ENCODE measurements at places on chromosomes 2 and 18.

DNA sequence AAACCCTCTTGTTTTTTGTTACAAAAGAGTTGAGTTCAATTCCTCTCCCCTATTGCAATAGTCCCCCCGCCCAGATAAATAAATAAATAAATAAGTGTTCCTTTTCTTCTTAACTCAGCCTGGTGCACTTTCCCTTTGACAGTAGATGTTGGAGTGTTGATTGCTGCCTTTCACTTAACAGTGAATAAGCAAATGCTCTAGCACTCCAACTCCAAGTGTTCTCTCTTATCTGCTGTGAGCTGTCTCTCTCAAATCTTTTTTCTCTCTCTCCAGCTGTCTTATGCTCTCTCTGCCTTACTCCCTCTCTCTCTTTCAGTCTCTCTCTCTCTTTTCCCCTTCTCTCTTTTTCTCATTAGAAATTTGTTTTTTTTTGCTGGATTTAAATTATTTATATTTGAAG lies 216.7 kb downstream of the TMX3 start:
- DNase-seq: no peak

DNA sequence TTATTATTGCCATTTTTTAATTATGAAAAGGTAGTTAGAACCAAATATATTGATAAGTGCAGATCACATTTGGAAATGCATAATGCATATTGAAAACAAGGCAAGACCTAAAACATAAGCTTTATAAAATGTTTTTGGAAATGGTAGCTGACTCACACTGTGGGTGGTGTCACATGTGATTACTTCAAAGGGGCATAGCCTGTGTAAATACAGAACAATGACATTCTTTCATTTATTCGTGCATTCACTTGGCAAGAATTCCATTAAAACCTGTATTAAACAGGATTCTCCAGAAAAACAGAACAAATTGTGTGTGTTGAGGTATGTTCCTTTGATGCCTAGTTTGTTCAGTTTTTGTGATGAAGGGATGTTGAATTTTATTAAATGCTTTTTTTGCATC lies 427.3 kb upstream of the ST6GAL2 start:
- no peak for DNase-seq

DNA sequence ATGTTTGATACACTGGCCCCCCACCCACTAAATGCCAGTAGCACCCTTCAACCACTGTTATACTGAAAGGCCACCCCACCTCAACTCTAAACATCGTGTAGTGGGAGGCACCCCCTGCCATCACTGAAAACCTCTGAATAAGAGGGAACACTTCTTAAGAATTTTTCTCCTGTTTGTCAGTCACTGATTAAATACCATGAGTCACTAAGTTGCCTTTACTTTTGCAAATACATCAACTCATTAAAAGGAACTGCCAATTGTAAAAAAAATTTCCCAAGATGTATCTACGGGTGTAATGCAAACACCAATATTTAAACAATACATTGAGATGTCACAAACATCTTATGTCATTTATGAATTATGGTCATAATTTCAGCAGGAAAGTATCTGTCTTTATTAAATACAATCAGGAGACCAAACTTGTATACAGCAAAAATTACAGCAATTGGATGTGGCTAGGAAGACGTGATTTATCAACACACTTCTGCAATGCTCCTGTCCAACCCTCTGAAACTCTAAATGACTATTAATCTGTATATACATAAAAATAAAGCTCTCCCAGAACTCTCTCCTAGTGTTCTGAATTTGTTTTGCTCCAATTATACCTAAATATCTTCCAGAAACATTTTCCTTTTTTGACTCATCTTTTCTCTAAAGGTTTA lies 144.1 kb upstream of the STK17B start:
- no peak for DNase-seq

DNA sequence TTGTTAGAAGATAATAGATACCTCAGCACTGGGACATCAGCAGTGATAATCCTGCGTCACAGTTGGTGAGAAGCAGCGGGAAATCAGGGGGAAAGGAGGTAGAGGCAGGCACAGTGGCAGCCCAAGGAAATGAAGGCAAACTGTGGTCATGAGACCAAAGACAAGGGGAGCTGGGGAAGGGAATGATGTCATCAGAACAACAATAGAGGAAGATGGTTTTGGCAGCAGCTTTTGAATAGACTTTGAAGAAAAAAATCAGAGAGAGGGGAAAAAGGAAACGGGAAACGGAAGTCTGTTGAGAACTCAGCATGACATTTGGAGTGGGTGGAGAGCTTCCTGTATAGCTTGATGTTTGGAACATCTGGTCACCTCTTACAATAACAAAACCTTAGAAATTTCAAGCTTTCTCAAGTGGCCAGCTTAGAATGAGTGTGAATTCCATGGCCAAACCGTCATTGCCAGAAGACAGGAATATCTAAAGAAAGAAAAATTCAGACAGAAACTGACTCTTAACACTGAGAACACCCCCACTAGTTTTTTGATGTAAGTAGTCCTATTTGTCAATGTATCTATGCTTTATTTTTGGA lies 18.4 kb upstream of the YES1 start:
- peak; percentile 73 for DNase-seq

DNA sequence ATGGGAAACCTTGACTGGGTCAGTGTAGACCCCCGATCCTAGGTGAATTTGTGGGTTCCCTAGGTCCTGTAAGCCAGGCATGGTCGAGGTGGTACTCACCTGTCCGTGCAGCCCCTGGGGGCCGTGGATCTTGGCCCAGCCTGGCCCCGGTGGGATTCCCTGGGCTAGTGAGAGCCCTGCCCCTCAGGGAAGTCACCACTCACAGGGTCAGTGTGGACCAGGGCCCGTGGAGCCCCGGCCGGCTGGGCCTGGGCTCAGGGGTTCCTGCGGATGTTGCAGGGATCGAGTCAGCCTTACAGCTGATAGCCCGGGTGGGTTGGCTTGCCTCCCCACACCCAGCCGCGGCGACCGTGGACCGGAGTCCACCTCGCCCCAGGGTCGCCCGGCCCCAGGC lies 528 bp downstream of the ATG9A start:
- DNase-seq: no peak

DNA sequence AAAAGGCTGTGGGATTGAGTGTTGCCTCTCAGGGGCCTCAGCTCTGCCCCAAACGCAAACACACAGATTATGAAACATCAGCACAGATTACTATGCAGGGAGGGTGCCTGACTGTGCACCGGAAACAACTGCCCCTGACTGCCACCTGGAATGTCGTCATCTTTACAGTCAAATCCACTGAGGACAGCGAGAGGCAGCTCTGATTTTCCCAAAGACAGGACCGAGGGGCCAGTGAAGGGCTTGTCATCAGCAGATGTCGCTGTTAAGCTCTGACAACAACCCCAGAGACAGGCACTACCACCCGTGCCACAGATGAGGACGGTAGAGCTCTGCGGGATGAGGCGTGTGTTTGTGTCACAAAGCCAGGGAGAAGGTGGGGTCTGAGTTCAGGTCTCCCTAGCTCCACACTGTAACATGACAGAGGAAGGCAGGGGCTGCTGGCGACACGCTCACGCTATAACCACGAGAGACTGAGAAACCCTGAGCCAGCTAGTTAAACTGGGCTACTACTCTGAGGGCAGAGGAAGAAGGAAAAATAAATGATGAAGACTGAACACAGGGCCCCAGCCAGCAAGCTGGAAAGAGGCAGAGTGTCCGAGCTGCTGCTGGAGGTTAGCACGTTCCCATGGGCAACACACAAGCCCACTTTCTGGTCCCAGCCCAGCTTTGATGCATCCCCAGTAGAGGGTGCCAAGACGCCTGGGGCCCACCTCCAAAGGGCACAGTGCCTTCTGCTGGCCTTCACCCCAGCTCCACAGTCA lies 47.0 kb downstream of the PARD6G start:
- no peak for DNase-seq

Data from CD4-positive, alpha-beta T cell treated with Interleukin-4 for 1 hour (primary cell).